Nephron progenitor cell (in vitro differentiated cells): ENCODE measurements at places on chromosomes 3 and 15.

DNA sequence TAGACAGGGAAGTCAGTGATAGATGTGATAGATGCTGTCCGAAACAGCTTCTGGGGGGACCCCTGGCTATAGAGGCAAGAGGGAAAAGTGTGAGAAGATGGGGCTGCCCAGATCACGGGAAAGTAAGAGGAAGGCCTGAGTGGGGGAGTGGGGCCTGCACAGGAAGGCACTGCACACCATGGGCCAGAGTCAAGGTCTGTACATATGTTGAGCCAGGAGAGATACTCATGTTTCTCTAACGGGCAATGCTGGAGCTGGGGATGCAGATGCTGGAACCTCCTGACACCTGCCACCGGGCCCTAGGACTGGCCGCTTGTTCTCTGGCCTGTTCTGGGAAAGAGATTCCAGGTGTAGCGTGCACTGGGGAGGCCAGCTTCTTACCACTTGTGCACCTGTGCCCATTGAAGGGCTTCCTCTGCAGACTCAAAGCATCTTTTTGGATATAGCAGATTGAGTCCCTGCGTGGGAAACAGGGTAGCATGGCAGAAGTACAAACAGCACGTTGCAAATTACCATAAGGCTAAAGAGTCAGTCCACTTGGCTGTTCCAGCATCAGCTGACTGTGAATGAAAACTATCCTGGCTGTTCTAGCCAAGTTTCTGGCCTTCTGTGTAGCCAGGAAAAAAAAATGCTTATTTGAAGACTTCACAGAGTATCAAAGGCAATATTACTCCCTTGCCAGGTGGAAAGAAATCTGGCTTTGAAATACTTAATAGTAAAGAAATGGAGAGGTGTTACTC is 77.1 kb upstream of the GSK3B start:
- H3K27ac ChIP-seq: peak overlapping the region; percentile 40
- H3K36me3 ChIP-seq: no peaks in the 10 kb centered on the region
- DNase-seq: no peak
- peaks cover 10% of the 10 kb centered on the region for H3K4me1 ChIP-seq

DNA sequence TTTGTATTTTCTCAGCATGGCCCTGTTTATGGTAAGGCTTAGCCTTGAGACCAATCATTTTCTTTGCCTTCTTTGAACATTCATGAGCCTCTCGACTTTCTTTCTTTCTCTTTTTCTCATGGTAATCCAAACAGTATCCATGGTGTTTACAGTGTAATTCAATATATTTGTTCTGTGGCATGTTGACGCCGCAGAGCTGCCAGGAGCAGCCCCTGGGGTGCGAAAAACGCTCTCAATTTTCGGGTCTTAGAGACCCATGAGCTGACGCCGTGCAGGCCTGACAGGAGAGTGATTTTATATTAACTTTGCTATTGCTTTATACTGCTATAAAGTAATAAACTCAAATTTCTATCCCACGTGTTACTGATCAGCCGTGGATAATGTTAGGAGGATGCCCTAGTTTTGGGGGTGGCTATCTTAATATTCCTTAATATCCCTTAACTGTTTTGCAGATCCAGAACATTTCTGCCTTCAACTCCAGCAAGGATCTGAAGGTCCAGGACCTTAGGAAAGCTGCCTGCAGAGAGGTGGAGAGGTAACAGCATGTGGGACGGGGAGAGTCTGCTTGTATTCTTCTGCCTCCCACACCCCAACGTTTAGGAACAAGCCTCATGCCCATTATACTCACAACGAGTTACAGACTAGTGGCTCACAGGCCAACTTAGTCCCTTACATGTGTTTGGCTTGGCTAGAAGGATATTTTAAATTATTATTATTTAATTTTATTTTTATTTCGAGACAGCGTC is 29.3 kb upstream of the MYO1E start:
- DNase-seq: peak; percentile 12
- H3K4me3 ChIP-seq: peak overlapping the region; percentile 54
- H3K4me1 ChIP-seq: peaks cover 55% of the 10 kb centered on the region
- H3K27me3 ChIP-seq: peaks cover 6% of the 10 kb centered on the region

DNA sequence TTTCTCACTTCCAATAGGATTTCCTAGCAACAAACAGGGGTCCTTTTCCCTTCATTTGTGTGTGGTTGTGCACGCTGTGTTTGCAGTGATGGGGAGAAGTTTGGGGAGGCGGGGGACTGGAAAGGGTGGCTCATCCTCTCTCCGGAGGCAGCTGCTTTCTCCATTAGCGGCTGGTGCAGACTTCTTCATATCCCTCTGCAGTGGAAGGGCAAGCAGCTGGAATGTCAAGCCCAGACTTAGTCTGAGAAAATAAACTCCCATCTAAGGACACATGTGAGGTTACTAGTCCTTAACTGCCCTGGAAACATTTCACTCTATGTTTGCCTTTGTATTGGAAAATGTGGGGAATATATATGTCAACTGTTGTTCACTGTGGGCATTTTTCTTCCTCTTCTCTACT is 467.0 kb upstream of the RASGRP1 start:
- DNase-seq: no peak
- no peak overlapping the region for H3K27ac ChIP-seq
- H3K4me1 ChIP-seq: peaks cover 37% of the 10 kb centered on the region
- no peaks in the 10 kb centered on the region for H3K36me3 ChIP-seq
- no peak overlapping the region for H3K4me3 ChIP-seq
- peaks cover 4% of the 10 kb centered on the region for H3K27me3 ChIP-seq

GRCh38 chr3:125001557-125002413 is 54.0 kb downstream of the HEG1 start:
- H3K36me3 ChIP-seq: peaks cover 32% of the 10 kb centered on the region
- peak overlapping the region; percentile 29 for H3K27ac ChIP-seq
- H3K4me3 ChIP-seq: no peak overlapping the region
- H3K27me3 ChIP-seq: peaks cover 9% of the 10 kb centered on the region

DNA sequence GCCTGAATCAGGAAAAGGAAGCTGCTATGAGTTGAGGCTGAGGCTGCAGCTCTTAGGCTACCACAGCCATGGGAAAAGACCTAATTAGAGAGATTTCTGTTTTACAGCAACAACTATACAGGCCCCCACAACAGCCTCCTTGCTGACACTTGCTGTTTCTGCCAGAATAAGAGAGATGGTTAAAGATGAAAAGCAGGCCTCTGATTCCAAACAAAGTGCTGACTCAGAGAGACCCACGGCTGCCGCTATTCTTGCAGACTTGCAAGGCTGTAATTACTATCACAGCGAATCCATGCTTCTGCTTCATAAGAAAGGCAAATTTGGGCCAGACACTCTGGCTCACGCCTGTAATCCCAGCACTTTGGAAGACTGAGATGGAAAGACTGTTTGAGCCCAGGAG is 41.8 kb downstream of the MCF2L2 start:
- peaks cover 4% of the 10 kb centered on the region for H3K27me3 ChIP-seq
- DNase-seq: no peak
- no peak overlapping the region for H3K4me3 ChIP-seq
- no peak overlapping the region for H3K27ac ChIP-seq

DNA sequence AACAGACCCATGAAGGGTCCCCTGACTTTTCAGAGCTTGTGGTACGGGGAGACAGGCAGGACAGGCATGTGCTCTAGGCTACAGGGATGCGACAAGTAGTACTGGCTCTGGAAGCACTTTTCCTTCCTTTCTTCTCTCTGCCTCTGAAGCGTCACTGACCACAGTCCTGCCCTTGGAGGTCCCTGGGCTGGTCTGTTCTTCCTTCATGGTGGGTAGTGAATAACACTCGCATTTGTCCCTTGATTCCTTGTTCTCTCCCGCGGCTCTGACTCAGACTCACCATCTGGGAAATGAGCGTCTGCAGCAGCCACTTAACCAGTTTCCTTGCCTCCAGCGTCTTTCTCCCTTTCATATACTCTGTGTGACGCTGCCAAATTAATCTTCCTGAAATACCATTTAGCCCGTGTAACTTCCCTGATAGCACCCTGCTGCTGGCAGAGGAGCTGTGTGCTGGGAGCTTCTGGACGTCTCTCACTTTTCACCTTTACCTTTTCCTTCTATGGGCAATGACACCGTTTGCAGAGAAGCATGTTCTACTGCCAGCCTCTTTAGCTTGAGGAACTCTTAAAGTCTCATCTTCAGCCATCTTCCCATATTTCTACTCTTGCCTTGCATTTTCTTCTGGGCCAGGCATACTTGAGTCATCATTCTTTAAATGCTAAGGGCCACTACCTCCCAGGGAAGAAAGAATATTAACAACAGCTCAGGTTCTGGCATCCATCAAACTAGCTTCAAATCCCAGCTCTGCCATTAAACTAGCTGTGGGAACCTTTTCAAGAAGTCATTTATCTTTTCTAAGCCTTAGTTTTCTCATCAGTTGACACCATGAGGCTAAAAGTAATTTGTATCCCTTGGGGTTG is 33.6 kb downstream of the TMEM45A start:
- H3K27me3 ChIP-seq: peaks cover 7% of the 10 kb centered on the region
- no peak overlapping the region for H3K4me3 ChIP-seq

GRCh38 chr15:33256874-33257273 is 53.9 kb upstream of the RYR3 start:
- H3K36me3 ChIP-seq: no peaks in the 10 kb centered on the region
- no peak overlapping the region for H3K27ac ChIP-seq
- H3K27me3 ChIP-seq: peaks cover 5% of the 10 kb centered on the region
- DNase-seq: no peak

- H3K27ac ChIP-seq: no peak overlapping the region
- H3K4me3 ChIP-seq: no peak overlapping the region
- DNase-seq: no peak
- H3K4me1 ChIP-seq: no peaks in the 10 kb centered on the region
These were observed 10.4 kb upstream of the NMB start for GRCh38 chr15:84668221-84668982.

GRCh38 chr3:65946438-65946837 is 92.3 kb downstream of the MAGI1 start:
- no peaks in the 10 kb centered on the region for H3K27me3 ChIP-seq
- H3K36me3 ChIP-seq: no peaks in the 10 kb centered on the region
- no peak overlapping the region for H3K27ac ChIP-seq
- no peak overlapping the region for H3K4me3 ChIP-seq
- peaks cover 41% of the 10 kb centered on the region for H3K4me1 ChIP-seq

DNA sequence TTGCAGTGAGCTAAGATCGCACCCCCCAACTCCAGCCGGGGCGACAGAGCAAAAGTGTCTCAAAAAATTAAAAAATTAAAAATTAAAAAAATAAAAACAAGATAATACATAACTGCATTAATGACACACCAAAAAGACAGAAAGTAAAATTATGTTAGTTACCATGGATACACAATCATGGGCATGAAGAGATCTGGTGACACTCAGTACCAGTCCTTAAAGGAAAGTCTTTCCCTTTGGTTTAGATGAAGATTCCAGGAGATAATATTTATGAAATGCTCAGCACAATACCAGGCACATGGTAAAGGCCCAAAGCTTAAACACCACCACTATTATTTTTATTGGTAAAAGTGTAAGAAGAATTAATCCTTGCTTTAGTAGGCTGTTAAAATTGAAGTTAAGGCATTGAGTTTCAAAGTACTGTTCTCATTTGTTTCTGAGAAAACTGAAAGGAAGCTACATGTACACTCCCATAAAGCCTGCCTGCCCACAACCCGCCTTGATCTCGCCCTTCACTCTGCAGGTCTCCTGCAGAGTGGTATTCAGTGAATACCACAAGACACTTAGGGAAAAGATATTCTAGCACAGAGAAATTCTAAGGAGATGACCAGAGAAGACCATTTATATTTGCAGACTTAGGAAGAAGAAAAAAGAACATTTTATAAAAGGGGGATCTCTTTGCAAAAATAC is 52.3 kb downstream of the SUCLG2 start:
- no peak for DNase-seq
- no peaks in the 10 kb centered on the region for H3K27me3 ChIP-seq
- peaks cover 36% of the 10 kb centered on the region for H3K36me3 ChIP-seq
- no peak overlapping the region for H3K27ac ChIP-seq
- H3K4me3 ChIP-seq: no peak overlapping the region

DNA sequence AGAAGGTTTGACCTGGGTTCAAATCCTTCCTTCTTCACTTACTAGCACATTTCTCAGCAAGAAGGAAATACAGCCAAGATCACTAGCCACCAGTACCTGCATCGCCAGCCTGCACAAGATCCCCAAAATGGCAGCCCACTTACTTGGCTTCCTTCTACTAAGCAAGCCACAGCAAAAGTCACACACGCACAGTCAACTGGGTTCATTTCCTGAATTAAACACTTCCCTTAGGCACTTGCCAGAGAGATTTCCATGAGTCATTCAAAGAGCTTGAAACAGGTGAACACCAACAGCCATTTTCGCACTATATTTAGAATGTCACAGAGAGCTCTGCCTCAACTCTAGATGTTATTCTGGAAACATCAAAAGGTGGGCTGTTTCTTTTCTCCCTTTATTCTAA is 42.6 kb downstream of the MGLL start:
- peaks cover 18% of the 10 kb centered on the region for H3K27me3 ChIP-seq
- H3K4me3 ChIP-seq: no peak overlapping the region
- H3K27ac ChIP-seq: no peak overlapping the region
- no peaks in the 10 kb centered on the region for H3K36me3 ChIP-seq
- peaks cover 29% of the 10 kb centered on the region for H3K4me1 ChIP-seq

DNA sequence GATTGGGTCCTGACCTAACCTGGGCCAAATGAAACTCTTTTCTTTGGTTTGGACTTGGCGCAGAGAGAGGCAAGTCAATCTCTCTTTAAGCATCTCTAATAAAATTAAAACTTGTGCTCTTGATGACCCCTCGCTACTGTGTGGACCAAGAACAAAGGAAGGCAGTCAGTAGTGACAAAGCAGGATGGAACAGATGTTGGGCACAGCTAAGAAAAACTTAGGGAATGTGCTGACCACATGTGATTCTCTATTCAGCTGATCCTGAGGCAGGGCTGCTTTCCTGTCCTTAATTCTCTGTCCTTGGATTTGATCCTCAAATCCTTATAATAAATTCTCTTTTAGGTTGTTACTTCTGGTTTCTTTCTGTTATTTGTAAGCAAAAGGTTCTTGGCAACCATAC is 259.9 kb downstream of the ZIC1 start:
- no peaks in the 10 kb centered on the region for H3K27me3 ChIP-seq

DNA sequence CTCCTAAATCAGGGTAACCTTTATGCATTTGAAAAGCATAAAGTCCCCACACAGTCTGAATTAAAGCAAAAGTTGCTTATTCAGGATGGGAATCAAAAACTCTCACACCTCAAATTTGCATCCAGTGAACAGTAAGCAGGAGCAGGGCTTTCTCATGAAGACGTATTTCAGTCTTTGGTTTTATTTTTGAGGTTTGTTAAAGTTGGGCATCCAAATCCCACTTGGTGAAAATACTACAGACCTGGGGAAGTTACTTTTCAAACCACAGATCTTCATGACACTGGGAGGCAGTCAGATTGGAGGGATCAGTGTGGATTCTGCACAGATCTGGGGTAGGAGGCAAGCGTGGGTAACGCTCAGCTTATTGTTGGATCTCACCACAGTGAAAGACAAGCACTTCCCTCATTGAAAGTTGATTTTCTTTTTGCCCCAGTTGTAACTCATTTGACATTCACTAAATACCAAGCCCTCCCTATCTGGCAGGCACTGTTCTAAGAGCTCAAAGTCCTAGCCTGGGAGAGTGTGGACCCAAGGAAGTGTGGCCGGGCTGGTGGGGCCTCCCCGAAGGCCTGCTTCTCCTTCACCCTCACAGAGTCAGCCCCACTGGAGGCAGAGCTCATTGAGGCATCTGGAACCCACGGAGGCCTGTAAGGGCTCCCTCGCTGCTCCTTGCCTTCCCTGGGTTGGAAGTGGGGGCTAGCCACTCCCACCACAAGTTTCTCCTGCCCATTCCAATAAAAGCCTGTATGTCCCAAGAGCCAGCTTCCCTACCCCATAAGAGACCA is 783 bp upstream of the ISG20 start:
- peaks cover 33% of the 10 kb centered on the region for H3K4me1 ChIP-seq
- no peak overlapping the region for H3K27ac ChIP-seq
- DNase-seq: no peak
- peak overlapping the region; percentile 67 for H3K4me3 ChIP-seq
